Sigmoid colon (tissue), 7 donors: ENCODE measurements at places on chromosomes 5 and 9. TPM values are rescaled to one million over a fixed set of nuclear protein-coding genes. Genes with fewer than 3 reads are reported as not detected.

TTC1 gene
- 48.7 TPM for total RNA-seq

ITGA2 gene
- 1.7 TPM for total RNA-seq

DNA sequence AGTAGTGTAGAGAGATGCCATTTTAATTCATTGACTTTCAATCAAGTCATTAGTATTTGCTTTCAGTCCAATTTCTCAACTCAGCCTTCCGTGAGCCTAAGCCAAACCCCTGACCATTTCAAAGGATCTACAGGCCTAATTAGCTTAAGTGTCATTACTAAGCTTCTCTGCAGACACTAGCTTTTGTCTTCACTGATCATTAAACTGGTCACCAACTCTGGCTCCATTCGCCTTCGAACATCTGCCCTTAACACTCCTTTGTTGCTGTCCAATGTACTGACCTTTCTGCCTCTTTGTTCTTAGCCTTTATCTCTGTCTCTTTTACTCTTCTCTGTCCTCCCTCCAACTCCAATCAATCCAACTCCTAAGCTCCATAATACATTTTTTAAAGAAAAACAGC lies 299.3 kb downstream of the DIRAS2 start:
- no peak overlapping the region for H3K27ac ChIP-seq
- H3K4me3 ChIP-seq, result no peak overlapping the region
- no peak for DNase-seq
- H3K4me1 ChIP-seq, result no peaks in the 10 kb centered on the region

DNA sequence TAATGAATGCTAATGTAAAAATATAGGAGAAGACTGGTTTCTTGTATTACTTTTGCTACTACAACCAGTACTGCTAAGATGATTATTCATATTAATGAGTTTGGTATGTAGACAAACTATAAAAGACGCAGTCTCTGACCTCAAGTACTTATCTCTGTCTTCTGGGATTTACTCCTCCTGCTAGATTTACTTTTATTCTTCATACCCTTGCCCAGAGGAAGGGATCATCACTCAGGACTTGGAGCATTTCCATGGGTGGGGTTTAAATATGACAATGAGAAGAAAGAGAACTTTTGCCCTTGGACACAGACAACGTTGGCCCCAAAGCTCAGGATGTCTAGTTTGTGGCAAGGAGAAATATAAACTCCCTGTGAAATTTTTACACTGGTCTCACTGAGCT lies 126.1 kb downstream of the BNC2 start:
- no peaks in the 10 kb centered on the region for H3K36me3 ChIP-seq
- no peaks in the 10 kb centered on the region for H3K27me3 ChIP-seq
- no peak overlapping the region for H3K4me3 ChIP-seq
- peaks cover 20% of the 10 kb centered on the region for H3K4me1 ChIP-seq
- DNase-seq, result no peak

DNA sequence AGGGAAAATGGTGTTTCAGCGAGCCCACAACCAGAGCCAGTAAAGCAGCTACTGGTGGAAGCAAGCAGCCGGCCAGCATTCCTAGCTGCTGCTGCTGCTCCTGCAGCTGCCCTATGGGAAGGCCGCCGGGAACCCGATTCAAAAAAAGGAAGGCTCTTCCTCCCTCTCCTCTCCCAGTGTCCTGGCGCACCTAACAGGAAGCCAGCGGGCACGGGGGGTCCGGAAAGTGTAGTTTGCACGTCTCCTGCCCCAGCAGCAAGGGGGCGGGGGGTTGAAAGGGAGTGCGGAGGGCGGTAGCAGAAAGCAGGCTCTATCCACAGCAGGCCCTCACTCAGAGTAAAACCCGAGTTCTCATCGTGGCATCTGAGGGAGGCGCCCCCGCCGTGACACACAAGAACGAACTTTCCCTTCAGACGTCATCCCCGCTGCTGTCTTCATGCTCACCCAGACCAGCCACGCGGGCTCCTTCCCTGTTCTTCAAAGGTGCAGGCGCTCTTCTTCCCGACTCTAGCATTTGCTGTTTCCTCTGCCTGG lies 16.5 kb downstream of the GRXCR2 start:
- H3K4me3 ChIP-seq, result peak overlapping the region; percentile 35
- H3K36me3 ChIP-seq, result no peaks in the 10 kb centered on the region
- H3K27me3 ChIP-seq, result no peaks in the 10 kb centered on the region
- peak; percentile 79 for DNase-seq
- peak overlapping the region; percentile 78 for H3K27ac ChIP-seq
